NAMALWA (cell line): ENCODE measurements at places on chromosomes 1 and 21.

DNA sequence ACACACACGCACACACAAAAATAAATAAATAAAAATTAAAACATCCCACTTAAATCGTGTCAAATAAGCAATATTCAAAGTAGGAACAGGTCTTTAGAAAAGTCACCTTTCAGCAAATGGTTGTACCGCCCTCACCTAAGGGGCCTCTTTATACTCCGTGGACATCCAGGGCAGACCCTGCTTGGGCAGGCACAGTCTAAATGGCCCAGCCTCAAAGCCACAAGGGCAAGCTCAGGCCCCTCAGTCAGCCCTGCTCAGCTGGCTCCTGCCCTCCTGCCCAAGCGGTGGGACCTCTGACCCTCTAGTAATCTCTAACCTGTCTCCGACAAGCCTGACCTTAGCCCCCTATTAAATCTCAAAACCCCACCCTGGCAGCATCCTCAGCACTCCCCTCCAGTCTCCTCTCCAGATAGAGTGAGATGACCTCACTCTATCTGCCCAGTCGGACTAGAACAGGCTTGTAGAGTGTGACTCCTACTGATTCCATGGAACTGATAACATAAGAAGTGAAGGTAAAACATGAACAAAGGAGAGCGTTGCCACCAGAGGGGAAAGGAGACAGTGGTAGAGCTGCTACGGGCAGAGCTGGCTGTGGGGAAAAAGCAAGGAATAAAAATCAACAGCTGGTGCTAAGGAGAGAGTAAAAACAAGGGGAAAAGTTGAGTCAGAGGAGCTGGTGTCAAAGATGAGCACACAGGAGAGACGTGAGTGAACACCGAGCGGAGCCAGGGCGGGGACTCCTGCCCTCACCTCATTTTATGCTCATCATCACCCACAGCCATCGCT is 36.0 kb downstream of the SIPA1L2 start:
- no peak for DNase-seq

DNA sequence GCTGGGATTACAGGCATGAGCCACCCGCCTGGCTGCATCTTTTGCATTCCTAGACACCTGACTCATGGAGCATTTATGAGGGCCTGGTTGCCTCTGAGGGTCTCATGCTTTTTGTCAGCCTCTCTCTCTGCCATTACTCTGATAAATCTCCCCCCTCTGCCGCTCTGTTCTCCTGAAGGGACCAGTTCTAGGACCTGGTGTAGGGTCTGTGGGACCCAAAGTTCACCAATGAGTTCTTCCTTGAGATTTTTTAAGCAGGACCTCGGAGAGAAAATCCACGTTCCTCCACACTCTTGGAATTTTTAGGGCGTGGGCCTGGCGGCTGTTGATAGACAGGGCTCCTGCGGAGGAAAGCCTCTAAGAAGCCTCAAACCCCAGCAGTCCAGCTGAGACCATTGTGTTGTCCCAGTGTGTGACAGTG is 91.9 kb upstream of the ERRFI1 start:
- no peak for DNase-seq

DNA sequence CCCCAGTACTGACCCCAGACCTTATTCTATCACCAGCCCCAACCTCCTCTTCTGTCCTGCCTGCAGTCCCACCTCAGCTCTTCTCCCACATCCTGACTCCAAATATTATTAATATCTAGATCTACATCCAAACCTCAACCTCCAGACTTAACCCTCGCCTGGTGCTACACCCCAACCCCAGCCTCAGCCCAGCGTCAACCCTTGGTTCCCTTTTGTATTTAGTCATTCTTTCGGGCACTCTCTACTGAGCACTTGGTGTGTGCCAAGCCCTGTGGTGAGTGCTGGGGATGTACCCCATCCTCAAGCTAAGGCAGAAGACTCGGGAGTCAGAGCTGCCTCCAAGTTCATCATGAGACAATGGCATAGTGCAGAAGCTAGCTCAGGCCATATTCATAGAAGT is 1.1 kb downstream of the SHISAL2A start:
- no peak for DNase-seq

DNA sequence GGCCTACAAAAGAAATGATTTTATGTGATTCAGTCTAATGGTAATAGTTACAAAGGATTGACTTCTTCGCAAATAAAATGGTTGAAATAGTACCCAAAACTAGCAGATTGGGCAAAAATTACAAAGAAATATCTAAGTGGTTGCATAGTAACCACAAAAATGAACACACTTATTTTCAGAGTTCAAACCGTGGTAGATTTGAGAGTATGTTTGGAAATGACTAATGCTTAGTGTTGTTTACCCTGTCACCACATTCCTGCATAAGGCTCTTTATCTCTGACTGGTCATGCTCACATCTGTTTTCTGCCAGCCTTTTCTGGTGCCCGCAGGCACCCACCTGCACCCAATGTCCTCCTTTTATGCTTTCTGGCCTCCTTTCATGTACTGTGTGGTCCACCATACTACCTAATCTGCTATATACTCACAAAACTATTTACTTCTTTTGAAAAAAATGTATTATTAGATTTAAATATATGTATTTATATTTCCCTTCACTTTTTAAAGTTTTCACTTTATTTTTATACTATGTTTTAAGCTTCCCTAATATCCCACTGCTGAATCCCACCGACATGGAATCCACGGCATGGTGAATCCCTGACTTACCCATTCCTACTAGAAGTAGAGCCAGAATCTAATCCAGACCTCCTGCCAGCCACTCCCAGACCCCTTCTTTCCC is 30.3 kb downstream of the PTPRC start:
- peak; percentile 53 for DNase-seq

GRCh38 chr1:29222686-29223085 is 8.0 kb downstream of the MECR start:
- no peak for DNase-seq

GRCh38 chr21:14862794-14863720 is 201.7 kb downstream of the NRIP1 start:
- DNase-seq, result peak; percentile 27

DNA sequence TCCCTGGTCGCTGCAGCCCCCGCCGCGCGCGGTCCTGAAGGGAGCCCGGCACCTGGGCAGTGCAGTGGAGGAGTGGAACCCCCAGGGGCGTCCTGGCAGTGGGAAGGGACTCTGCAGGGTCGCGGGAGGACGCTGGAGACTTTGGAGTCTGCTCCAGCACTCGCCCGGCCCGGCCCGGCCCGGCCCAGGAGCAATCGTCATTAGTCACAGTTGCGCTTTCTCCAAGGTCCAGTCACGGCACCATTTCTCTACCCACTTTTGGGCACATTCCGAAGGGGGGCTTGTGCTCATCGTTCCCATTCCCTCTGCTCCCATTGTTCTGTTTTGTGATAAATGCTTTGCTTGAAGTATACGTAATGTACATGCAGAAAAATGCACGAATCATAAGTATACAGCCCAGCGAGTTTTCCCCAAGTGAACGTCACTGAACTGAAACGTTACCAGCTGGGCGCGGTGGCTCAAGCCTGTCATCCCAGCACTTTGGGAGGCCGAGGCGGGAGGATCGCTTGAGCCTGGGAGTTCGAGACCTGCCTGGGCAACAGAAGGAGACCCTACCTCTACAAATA is 999 bp downstream of the THAP3 start:
- DNase-seq, result no peak

- DNase-seq, result no peak
These were observed 230.9 kb downstream of the TM2D1 start for GRCh38 chr1:61494000-61494399.

DNA sequence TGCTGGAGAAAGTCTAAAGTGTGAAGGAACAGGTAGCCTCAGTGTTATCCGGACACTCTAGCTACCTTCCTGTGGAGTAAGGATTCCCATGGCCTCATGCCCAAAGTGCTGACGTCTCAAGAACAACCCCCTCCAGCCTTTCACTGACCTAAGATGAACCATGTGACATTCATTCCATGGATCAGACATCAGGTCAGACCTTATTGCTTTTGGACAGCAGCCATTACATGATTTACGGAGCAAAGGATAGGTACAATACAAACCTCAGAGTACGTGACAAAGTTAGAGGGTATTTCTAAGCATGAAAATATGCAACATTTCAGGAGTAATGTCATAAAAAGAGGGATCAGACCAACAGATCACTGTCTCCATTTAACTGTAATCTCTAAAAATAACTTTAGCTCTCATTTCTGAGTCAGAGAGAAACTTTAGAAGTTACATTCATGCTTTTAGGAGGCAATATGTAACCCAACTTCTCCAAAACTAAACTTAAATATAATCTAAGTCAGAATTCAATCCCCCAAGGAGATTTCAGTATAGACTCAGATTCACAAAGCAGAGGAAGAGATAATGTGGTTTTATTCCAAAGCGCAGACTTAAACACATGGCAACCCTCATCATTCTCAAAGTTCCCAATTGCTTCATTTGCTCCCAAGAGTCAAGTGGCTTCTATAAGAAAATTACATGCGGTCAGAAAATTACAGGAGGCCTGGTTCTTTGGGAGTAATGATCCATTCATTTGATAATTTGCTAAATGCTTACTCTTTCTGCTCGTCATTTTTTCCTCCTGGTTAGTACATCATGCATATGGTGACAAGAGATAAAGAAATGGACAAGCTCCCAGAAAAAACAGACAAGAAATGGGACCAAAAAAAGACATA is 280.4 kb downstream of the SETD4 start:
- no peak for DNase-seq

DNA sequence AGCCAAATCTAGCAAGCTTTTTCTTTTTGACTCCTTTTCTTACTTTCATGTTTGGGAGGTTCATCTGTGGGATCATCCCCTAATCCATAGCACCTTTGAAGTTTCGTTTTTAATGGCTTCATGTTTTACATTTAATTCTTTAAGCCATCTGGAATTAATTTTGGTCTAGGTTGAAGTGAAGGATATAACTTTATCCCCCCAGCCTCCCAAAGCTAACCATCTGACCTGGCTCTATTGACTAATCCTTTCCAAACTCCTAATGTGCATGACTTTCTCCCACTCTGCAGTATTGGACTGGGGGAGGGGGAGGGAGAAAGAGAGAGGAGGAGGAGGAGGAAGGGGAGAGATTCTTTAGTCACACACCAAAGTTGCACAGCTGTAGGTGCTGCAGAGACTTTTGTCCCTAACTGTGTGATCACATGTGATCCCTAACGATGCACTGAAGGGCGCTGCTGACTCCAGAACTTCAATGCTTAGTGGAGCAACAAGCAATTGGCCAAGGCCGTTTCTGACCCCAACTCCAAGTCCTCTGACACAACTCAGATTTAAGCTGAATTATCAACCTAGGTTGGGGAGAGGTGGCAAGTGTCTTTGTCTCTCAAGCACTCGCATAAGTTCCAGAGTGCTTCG is 191.6 kb downstream of the HUNK start:
- no peak for DNase-seq

GRCh38 chr1:231192620-231193163 is 30.8 kb downstream of the TRIM67 start:
- no peak for DNase-seq

GRCh38 chr1:221693087-221693486 is 48.8 kb downstream of the DUSP10 start:
- peak; percentile 67 for DNase-seq

DNA sequence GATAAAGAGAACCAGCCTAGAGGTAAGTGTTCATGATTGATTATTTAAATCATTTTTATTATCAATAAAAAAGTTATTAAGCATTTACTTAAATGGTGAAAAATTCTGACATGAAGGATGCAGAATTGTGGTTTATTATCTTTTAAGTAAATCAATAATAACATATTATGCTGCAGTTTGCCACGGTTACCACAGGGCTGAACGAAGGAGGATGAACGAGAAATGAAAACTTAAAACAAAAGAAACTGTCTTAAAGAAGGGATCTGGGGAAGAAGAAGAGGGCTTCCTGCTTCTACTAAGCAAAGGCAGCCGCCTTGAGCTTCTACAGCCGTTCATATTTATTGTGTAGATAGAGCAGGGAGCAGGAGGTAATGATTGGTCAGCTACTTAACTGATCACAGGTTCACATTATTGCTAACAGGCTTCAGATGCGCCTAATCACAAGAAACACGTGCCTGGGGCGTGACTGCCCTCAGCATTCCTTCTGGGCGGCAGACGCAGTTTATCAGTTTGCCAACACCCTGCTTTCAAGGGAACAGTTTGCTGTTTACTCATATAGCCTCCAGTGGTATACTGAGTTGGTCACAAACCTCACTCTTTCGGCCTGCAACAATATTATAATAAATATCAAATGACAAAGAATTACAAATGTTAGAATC is 5.8 kb upstream of the FNBP1L start:
- no peak for DNase-seq

GRCh38 chr1:78834201-78834741 is 172.3 kb downstream of the ADGRL4 start:
- no peak for DNase-seq

- DNase-seq, result no peak
These were observed 198.9 kb downstream of the TTLL7 start for GRCh38 chr1:83800066-83800465.

- DNase-seq, result no peak
These were observed 131.0 kb downstream of the ROR1 start for GRCh38 chr1:63904826-63905225.

- DNase-seq, result peak; percentile 81
These were observed 107.5 kb downstream of the ZNF281 start for GRCh38 chr1:200302192-200302920.

DNA sequence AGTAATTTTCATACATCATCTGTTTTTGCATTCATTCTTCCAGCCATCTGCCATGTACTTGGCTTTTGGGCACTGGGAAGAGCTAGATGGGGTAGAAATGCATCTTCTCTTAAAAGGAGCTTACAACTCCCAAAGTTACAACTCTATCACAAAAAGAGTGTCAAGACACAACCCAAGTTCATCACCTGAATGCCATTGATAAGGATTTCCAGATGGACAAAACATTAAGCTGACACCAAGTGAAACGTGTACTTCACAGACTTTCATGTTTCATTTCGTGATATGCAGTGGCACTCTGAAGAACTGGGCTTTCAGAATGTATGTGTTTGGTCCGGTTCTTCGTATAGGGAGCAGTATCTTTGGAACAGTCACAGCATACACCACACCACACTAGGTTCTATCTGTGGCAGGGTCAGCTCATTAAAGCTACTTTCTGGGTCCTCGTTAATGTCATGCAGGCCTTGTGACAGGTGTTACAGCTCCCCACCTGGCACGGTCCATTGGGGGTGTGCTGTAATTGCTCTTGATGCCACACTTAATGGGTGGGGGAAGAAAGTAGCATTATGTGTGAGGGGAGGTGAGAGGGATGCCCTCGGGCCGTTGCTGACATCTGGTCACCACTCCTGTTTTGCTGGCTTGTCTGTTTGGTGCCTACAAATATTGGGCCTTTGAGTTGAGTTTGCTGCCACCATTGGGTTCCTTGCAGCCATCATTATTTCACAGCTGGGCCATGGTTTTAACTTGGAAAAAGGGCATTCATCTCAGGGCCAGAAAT is 164.9 kb downstream of the NFIA start:
- no peak for DNase-seq

DNA sequence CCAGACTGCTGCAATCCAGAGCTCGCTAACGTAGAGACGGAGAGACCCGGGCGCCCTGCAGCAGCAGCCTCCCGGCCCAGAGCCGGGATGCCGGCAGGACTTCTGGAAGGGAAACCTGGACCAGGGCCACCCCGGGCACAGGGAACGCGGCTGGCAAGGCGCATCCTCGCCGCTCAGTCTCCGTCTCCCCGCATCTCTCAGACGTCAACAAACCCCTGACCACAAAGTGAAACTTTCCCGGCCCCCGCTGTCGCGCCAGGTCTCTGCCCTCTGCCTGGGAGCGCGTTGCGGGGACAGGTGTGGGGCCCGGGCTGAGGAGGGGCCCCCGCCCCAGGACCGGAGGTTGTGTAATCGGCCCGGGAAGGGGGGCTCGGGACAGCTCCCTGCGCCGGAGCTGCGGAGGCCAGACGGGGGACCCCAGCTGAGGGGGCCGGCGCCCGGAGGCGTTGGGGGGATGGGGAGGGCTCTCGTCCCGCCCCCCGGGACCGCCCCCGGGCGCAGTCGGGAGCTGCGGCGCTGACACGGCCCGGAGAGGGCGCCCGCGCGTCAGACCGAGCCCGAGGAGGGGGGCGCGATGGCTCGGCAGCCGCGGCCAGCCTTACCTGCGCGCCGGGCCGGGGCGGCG is 116.6 kb upstream of the HIVEP3 start:
- peak; percentile 68 for DNase-seq
